ENCODE measurements at places on chromosomes 12 and 14. TPM values are rescaled to one million over a fixed set of nuclear protein-coding genes. Genes with fewer than 3 reads are reported as not detected.

- no peak overlapping the region for H3K4me3 ChIP-seq
- no peak for DNase-seq
- no peaks in the 10 kb centered on the region for H3K4me1 ChIP-seq
- no peak overlapping the region for H3K27ac ChIP-seq
- H3K36me3 ChIP-seq: no peaks in the 10 kb centered on the region
- peaks cover 36% of the 10 kb centered on the region for H3K27me3 ChIP-seq
Measured at GRCh38 chr14:61956517-61956916, 194.3 kb downstream of the SNAPC1 start.

- H3K4me1 ChIP-seq: no peaks in the 10 kb centered on the region
- no peaks in the 10 kb centered on the region for H3K36me3 ChIP-seq
- no peak overlapping the region for H3K27ac ChIP-seq
Measured at GRCh38 chr12:20561871-20562270, 133.3 kb upstream of the SLCO1C1 start.

DNA sequence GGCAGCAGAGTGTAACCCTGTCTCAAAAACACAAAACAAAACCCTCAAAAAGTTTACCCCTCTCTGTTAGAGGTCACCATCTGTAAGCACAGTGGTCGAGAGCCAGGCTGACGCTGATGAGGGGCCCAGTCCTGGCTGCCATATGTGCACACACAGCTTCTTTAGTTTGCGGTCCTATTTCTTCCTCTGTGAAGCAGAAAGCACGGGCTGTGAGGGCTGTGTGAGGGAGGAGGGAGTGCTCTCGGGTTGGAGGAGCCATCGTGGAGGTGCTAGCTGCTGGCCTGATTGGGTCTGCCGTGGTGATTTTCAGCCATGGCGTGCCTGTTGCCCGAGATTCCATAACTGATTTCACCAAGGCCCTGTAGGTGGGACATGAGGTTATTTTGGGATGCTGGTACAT lies 3.5 kb downstream of the ULK1 start:
- no peaks in the 10 kb centered on the region for H3K36me3 ChIP-seq
- H3K27ac ChIP-seq: no peak overlapping the region
- DNase-seq: no peak
- peaks cover 19% of the 10 kb centered on the region for H3K4me1 ChIP-seq
- H3K27me3 ChIP-seq: no peaks in the 10 kb centered on the region
- no peak overlapping the region for H3K4me3 ChIP-seq

DNA sequence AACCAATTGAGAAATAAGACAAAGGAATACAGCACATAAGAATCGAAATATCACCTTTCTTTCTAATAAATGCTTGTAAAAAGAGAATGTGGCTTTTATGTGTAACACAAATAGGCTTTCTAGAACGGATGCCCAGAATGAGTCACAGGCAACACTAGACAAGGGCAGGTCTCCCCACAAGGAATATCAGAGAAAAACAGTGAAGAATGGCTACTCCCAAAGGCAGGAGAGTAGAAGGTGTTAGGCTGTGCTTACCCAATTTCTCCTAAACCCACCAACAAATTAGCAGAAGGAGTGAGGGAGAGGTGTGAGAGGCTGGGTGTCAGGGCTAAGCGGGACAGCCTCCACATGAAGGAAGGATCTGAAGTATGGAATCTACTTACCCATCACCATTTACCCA lies 55.2 kb downstream of the GALNT4 start:
- peak overlapping the region; percentile 92 for H3K27ac ChIP-seq
- peak; percentile 47 for DNase-seq
- peak overlapping the region; percentile 82 for H3K4me3 ChIP-seq
- peaks cover 46% of the 10 kb centered on the region for H3K36me3 ChIP-seq

DNA sequence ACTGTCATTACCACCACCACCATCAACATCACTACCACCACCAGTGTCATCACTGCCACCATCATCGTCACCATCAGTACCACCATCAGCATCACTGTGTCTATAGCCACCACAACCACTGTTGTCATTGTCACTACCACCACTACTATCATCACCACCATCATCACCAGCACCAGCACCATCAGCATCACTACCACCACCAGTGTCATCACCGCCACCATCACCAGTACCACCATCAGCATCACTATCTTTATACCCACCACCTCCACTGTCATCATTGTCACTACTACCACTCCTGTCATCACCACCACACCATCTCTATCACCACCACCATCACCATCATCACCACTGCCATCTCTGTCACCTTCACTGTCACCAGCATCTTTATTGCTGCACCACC lies 60.6 kb downstream of the BEGAIN start:
- no peaks in the 10 kb centered on the region for H3K36me3 ChIP-seq
- no peak overlapping the region for H3K27ac ChIP-seq
- no peaks in the 10 kb centered on the region for H3K27me3 ChIP-seq
- no peak overlapping the region for H3K4me3 ChIP-seq
- DNase-seq: peak; percentile 20

DNA sequence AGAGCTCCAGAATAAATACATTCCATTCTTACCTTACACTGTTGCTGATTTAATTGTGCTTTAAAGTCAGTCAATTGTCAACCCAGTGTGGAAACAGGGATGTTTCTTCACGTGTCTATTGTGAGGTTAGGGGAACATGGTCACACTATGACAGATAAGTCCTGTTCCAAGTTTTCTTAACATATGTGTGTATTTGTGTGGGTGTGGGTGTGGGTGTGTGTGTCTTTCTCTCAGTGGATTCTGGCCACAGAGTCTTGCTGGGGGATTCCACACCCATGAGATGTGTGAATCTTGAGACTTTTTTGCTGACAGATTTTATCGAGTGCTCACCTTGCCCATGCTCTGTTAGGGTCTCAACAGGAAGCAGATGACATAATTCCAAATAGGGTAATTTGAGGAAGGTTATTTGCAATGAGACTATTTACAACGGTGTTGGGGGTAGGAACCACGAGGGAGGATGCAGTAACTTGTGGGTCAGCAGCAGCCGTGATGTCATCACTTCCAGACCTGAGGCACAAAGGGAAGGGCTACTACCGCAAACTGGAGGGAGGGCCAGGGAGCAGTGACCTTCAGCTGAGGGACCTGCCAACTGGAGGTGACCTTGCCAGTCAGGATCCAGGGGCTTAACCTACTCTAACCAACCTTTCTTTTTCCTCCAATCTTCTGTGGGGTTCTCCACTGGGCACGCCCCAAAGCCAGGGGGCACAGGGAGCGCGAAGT lies 1.9 kb upstream of the VRK1 start:
- peaks cover 2% of the 10 kb centered on the region for H3K27me3 ChIP-seq
- no peak overlapping the region for H3K27ac ChIP-seq
- peaks cover 21% of the 10 kb centered on the region for H3K4me1 ChIP-seq
- no peak overlapping the region for H3K4me3 ChIP-seq
- peaks cover 2% of the 10 kb centered on the region for H3K36me3 ChIP-seq

The NGB gene
- not detected for total RNA-seq

All from activated CD8-positive, alpha-beta T cell treated with anti-CD3 and anti-CD28 coated beads, Interleukin-2, amount 10 ng/mL, durations not matched to agents 7 days and 5 days (primary cell).